ENCODE measurements at places on chromosomes 5 and 9. TPM values are rescaled to one million over a fixed set of nuclear protein-coding genes. Genes with fewer than 3 reads are reported as not detected.

PCDHB12 gene
- 15.5 TPM for total RNA-seq

SPINK7 gene
- not detected for total RNA-seq

GABRP gene
- not detected for total RNA-seq

FGFR4 gene
- 1.6 TPM for total RNA-seq

NAIP gene
- total RNA-seq, result 26.8 TPM

ACSL6 gene
- 59.5 TPM for total RNA-seq

RPL37 gene
- 822 TPM for total RNA-seq

COL15A1 gene
- total RNA-seq, result 6.7 TPM

GABRA1 gene
- total RNA-seq, result 76.6 TPM

MACROH2A1 gene
- 121 TPM for total RNA-seq

AGGF1 gene
- 38.5 TPM for total RNA-seq

IL9 gene
- not detected for total RNA-seq

PCDHGC5 gene
- total RNA-seq, result 9.5 TPM

IZUMO3 gene
- not detected for total RNA-seq

ARHGAP26 gene
- 40.4 TPM for total RNA-seq

ANXA2R gene
- 1.6 TPM for total RNA-seq

IQGAP2 gene
- total RNA-seq, result 21.2 TPM

TMEM232 gene
- 39.9 TPM for total RNA-seq

SLC34A3 gene
- not detected for total RNA-seq

PTGS1 gene
- 1.4 TPM for total RNA-seq

SLCO6A1 gene
- not detected for total RNA-seq

FAXDC2 gene
- 4.6 TPM for total RNA-seq

ORM1 gene
- not detected for total RNA-seq

AK6 gene
- 20.5 TPM for total RNA-seq

NME5 gene
- 22.4 TPM for total RNA-seq

BTNL9 gene
- 4.2 TPM for total RNA-seq

PPP3R2 gene
- total RNA-seq, result 0.92 TPM

SOHLH1 gene
- not detected for total RNA-seq

KIAA1191 gene
- 111 TPM for total RNA-seq

FAM221B gene
- 0.23 TPM for total RNA-seq

BOD1 gene
- total RNA-seq, result 46.8 TPM

PTAR1 gene
- 114 TPM for total RNA-seq

OBP2B gene
- not detected for total RNA-seq

KCNT1 gene
- total RNA-seq, result 12.2 TPM

FOXD4L4 gene
- 1.4 TPM for total RNA-seq

ASS1 gene
- 49.4 TPM for total RNA-seq

ACTL7A gene
- not detected for total RNA-seq

GDA gene
- 19.1 TPM for total RNA-seq

LRRC26 gene
- total RNA-seq, result not detected

C9orf153 gene
- 0.46 TPM for total RNA-seq

FBXL7 gene
- total RNA-seq, result 2.8 TPM

PCDHB5 gene
- 11.1 TPM for total RNA-seq

Data from diencephalon (tissue), 1 donor.